ENCODE measurements at places on chromosomes 16 and 17. TPM values are rescaled to one million over a fixed set of nuclear protein-coding genes. Genes with fewer than 3 reads are reported as not detected.

GRCh38 chr16:30482366-30482765 lies 9.8 kb downstream of the ITGAL start:
- DNase-seq: no peak
- peaks cover 72% of the 10 kb centered on the region for H3K4me1 ChIP-seq
- peaks cover 82% of the 10 kb centered on the region for H3K36me3 ChIP-seq

DNA sequence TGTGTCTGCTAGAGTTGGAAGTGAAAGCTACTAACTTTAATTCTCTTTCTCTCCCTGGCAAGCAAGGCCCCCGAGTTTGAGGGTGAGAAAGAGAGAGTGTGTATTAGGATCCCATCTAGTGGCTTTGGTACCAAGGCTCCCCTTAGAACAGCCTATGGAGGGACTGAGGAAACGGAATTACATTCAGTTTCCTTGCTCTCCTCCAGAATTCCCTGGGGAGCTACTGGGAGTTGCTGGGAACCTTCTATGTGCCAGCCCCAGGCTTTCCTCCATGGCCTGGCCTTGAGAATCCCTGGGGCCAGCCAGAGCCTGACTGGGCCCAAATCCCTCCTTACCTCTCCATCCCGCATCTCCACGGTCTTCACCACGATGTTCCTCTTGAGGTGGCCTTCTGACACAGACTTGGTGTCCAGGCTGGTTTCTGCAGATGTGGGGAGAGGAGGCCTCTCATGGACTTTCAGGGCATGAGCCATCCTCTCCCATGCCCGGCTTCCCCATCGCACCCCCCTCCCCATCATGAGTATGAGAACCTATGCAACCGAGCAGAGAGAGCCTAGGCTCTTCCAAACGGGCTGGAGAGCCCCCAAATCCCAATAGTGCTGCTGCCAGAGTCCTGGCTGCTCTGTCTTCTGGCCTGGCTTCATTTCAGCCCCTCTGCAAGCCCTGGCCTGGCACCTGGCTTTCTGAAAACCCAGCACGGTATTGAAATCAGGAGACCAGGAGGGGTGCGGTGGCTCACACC lies 7.4 kb downstream of the GFAP start:
- peaks cover 10% of the 10 kb centered on the region for H3K27me3 ChIP-seq
- DNase-seq: no peak
- no peak overlapping the region for H3K4me3 ChIP-seq
- no peak overlapping the region for H3K27ac ChIP-seq

GRCh38 chr16:85800321-85800669 lies 800 bp downstream of the COX4I1 start:
- H3K27ac ChIP-seq: peak overlapping the region; percentile 67
- peaks cover 20% of the 10 kb centered on the region for H3K4me1 ChIP-seq
- no peaks in the 10 kb centered on the region for H3K27me3 ChIP-seq
- DNase-seq: no peak

GRAPL gene
- total RNA-seq: 2.4 TPM

TBC1D3H gene
- not detected for total RNA-seq

KRTAP9-7 gene
- total RNA-seq: not detected

ZNF629 gene
- total RNA-seq: 1.8 TPM

DNA sequence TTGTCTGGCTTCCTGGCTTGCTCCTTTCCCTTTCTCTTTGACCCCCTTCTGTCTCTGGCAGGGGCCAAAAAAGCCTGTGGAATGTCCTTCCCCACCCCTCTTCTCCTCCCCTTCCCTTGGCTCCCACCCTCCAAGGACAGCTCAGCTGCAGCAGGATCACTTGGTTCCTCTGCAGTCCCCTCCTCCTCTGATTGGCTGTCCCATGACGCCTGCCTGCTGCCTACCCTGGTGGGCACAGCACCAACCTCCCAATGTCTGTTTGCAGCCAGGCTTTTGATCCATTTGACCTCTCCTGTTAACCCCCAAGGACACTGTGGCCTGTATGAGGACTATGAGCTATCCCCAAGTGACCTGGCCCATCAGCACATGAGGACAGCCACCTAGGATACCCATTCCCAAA lies 14.8 kb upstream of the MTMR4 start:
- DNase-seq: no peak
- H3K4me1 ChIP-seq: peaks cover 18% of the 10 kb centered on the region
- H3K27me3 ChIP-seq: peaks cover 4% of the 10 kb centered on the region
- H3K36me3 ChIP-seq: no peaks in the 10 kb centered on the region
- no peak overlapping the region for H3K27ac ChIP-seq
- no peak overlapping the region for H3K4me3 ChIP-seq

HS3ST3A1 gene
- 2.5 TPM for total RNA-seq

- H3K27ac ChIP-seq: no peak overlapping the region
- no peaks in the 10 kb centered on the region for H3K36me3 ChIP-seq
These were observed 444.3 kb upstream of the HSBP1 start for GRCh38 chr16:83363521-83363920.

GRCh38 chr16:21203155-21203797 lies 8.1 kb downstream of the ZP2 start:
- H3K27me3 ChIP-seq: no peaks in the 10 kb centered on the region
- no peaks in the 10 kb centered on the region for H3K4me1 ChIP-seq
- no peaks in the 10 kb centered on the region for H3K36me3 ChIP-seq
- H3K4me3 ChIP-seq: no peak overlapping the region
- no peak overlapping the region for H3K27ac ChIP-seq
- DNase-seq: no peak

BCL6B gene
- 0.49 TPM for total RNA-seq

GRCh38 chr17:8611137-8611536 lies 19.4 kb downstream of the MYH10 start:
- peaks cover 2% of the 10 kb centered on the region for H3K27me3 ChIP-seq
- H3K27ac ChIP-seq: no peak overlapping the region
- no peak overlapping the region for H3K4me3 ChIP-seq
- H3K4me1 ChIP-seq: no peaks in the 10 kb centered on the region

- no peak overlapping the region for H3K27ac ChIP-seq
- DNase-seq: no peak
- H3K27me3 ChIP-seq: no peaks in the 10 kb centered on the region
- H3K4me1 ChIP-seq: peaks cover 10% of the 10 kb centered on the region
- H3K36me3 ChIP-seq: peaks cover 9% of the 10 kb centered on the region
These were observed 21.2 kb downstream of the METTL9 start for GRCh38 chr16:21620592-21620991.

DNA sequence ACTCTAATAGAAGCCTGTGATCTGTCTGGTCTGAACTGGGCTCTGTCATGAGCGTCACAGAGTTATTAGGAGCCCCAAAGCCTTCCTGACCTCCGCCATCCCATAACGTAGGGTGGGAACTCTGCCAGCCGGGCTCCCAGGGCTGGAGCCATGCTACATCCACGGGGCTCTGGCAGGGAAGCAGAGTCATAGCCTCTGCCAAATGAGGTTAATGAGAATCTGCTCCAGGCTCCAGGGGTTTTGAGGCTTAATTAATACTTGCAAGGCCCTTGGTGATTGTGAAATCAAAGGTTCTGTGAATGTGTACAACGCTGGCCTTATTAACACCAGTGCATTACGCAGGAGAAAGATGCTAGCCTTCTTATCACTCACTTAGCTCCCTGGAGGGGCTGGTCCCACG lies 42.4 kb upstream of the ZFP90 start:
- no peak overlapping the region for H3K27ac ChIP-seq
- no peak for DNase-seq
- H3K4me3 ChIP-seq: no peak overlapping the region
- no peaks in the 10 kb centered on the region for H3K4me1 ChIP-seq
- H3K27me3 ChIP-seq: no peaks in the 10 kb centered on the region

GRCh38 chr16:11258553-11259492 lies 2.8 kb upstream of the SOCS1 start:
- no peaks in the 10 kb centered on the region for H3K27me3 ChIP-seq
- DNase-seq: peak; percentile 85
- peak overlapping the region; percentile 34 for H3K27ac ChIP-seq
- H3K4me3 ChIP-seq: no peak overlapping the region

- H3K36me3 ChIP-seq: peaks cover 16% of the 10 kb centered on the region
- no peak overlapping the region for H3K27ac ChIP-seq
- no peak overlapping the region for H3K4me3 ChIP-seq
- no peak for DNase-seq
- no peaks in the 10 kb centered on the region for H3K27me3 ChIP-seq
These were observed 221.4 kb downstream of the KATNIP start for GRCh38 chr16:27771201-27771910.

DNA sequence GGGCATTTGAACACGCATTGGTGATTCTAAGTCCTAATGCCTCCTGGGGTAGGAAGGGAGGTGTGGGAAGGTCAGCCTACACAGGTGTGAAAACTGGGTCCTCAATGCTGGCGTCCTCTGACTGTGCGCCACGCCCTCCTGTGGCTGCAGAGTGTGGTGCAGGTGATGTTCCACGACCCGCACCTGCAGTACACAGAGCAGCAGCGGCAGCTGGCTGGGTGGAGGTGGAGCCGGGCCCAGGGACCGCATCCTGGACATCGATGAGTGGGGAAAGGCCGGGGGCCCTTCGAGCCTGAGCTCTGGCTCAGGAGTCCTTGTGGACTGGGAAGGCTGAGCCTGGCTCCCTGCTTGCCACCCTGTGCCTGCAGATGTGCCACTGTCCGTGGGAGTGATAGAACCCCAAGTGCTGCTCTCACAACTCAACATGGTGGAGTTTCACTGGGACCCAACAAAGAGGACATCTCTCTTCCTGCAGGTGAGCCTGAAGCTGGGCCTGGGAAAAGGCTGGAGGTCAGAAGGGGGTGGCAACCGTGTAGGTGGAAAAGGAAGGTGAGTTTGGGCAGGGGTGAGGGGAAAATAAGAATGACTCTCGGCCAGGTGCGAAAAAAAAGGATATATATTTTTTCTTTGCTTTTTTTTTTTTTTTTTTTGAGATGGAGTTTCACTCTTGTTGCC lies 14.0 kb upstream of the STAC2 start:
- H3K27ac ChIP-seq: no peak overlapping the region
- peak; percentile 47 for DNase-seq
- no peak overlapping the region for H3K4me3 ChIP-seq
- H3K27me3 ChIP-seq: no peaks in the 10 kb centered on the region
- H3K36me3 ChIP-seq: no peaks in the 10 kb centered on the region

- H3K27ac ChIP-seq: peak overlapping the region; percentile 76
- peak overlapping the region; percentile 88 for H3K4me3 ChIP-seq
- no peaks in the 10 kb centered on the region for H3K27me3 ChIP-seq
- H3K36me3 ChIP-seq: no peaks in the 10 kb centered on the region
These were observed 1.5 kb downstream of the N4BP1 start for GRCh38 chr16:48608452-48608851.

DNA sequence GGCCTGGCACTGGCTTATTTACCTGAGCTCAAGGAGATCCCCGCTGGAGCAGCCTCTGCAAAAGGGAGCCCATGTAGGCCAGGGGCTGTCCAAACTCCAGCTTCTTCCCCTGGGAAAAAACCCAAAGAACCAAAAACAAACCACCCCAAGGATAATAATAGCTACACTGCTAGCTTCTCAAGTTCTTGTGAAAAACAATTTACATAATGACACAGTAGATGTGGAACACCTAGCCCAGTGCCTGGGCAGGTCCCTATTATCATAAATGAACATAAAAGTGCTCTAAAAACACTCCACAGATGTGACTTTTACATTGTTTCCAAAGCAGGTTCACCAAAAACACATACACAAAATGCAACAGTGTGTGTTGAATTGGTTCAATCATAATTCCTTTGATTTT lies 27.3 kb downstream of the CENPV start:
- peaks cover 18% of the 10 kb centered on the region for H3K36me3 ChIP-seq
- no peaks in the 10 kb centered on the region for H3K27me3 ChIP-seq
- H3K27ac ChIP-seq: no peak overlapping the region
- H3K4me1 ChIP-seq: no peaks in the 10 kb centered on the region
- H3K4me3 ChIP-seq: no peak overlapping the region
- DNase-seq: no peak

ODAD4 gene
- 2.9 TPM for total RNA-seq

DNA sequence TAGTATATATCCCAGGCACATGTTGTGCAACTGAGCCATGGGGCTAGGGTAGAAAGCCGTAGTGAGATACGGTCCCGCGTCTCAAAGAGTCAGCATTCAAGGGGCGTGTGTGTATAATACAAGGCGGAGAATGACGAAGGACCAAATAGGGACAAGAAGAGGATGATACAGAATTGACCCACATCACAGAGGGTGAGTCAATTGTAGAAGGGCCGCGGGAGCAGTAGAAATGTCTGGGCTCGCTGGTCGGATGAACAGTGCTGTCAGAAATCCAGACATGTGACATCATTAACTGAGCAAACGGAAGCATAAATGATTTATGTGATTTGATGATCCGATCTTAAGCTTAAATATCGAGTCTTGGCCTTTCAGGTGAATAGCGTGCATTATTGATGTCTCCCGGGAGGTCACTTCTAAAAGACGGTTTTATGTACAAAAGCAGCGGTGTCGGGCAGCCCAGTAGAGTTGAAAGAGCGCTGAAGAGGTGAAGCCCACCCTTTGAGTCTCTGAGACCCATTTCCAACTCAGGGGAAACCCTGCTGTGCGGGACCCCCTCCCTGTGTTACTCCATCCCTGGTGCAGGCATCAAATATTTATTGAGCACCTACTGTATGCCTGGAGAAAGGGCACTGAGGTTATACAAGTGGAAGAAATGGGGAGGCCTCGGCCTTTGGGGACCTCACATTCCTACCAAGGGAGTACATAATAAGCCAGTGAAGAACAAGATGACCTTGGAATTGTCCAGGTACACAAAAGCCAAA lies 45.1 kb downstream of the ATP2C2 start:
- H3K36me3 ChIP-seq: no peaks in the 10 kb centered on the region
- no peaks in the 10 kb centered on the region for H3K27me3 ChIP-seq
- H3K4me3 ChIP-seq: no peak overlapping the region

DNA sequence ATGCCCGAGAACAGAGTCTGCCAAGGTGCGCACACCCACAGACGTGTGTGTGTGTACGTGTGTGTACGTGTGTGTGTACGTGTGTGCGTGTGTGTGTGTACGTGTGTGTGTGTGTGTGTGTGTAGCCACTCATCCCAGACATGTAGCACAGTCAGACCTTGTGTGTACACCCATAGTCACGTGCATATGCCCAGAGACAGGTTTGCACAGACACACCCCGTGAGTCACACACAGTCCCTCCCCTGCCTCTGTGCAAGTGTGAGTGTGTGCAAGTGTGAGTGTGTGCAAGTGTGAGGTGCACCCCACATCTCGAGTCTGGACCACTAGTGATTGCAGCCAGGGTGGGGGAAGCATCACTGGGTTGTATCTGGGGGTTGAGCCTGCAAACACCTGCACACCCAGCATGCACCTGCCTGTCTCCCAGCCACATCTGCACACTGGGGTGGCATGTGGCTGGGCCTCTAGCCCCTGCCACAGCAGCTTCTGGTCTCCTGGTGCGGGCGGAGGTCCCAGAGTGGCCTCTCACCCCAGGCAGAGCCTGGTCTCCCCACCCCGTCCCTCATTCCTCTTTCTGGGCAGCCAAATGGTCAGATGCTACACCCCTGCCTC lies 23.6 kb downstream of the BAHCC1 start:
- H3K27ac ChIP-seq: no peak overlapping the region
- H3K36me3 ChIP-seq: no peaks in the 10 kb centered on the region
- DNase-seq: no peak
- H3K27me3 ChIP-seq: peaks cover 15% of the 10 kb centered on the region

IRX5 gene
- total RNA-seq: not detected

GRCh38 chr17:7922269-7922844 lies 6.3 kb upstream of the RNF227 start:
- no peaks in the 10 kb centered on the region for H3K36me3 ChIP-seq
- peak overlapping the region; percentile 49 for H3K4me3 ChIP-seq
- peak; percentile 23 for DNase-seq
- peaks cover 17% of the 10 kb centered on the region for H3K4me1 ChIP-seq

- no peaks in the 10 kb centered on the region for H3K27me3 ChIP-seq
- H3K4me3 ChIP-seq: no peak overlapping the region
- DNase-seq: no peak
- no peaks in the 10 kb centered on the region for H3K4me1 ChIP-seq
These were observed 24.0 kb downstream of the LIMD2 start for GRCh38 chr17:63675607-63676546.

PRSS21 gene
- not detected for total RNA-seq

- H3K27me3 ChIP-seq: no peaks in the 10 kb centered on the region
- peak; percentile 44 for DNase-seq
- H3K4me1 ChIP-seq: peaks cover 50% of the 10 kb centered on the region
These were observed at the start of gene TRPV2 for GRCh38 chr17:16415031-16415924. TSS of gene TRPV2 (plus strand) at chr17:16415571. CDS start at chr17:16417669, 2,098 bp downstream.

All from natural killer cell (primary cell).